ENCODE measurements at places on chromosomes 1 and 21. TPM values are rescaled to one million over a fixed set of nuclear protein-coding genes. Genes with fewer than 3 reads are reported as not detected.

The ESRRG gene
- 0.12 TPM for total RNA-seq

The DMRTA2 gene
- not detected for total RNA-seq

GRCh38 chr1:153260585-153261280 is 1.2 kb downstream of the LORICRIN start:
- H3K27ac ChIP-seq = no peak overlapping the region
- no peaks in the 10 kb centered on the region for H3K36me3 ChIP-seq
- no peak overlapping the region for H3K4me3 ChIP-seq
- H3K4me1 ChIP-seq = no peaks in the 10 kb centered on the region
- H3K27me3 ChIP-seq = peaks cover 18% of the 10 kb centered on the region

DNA sequence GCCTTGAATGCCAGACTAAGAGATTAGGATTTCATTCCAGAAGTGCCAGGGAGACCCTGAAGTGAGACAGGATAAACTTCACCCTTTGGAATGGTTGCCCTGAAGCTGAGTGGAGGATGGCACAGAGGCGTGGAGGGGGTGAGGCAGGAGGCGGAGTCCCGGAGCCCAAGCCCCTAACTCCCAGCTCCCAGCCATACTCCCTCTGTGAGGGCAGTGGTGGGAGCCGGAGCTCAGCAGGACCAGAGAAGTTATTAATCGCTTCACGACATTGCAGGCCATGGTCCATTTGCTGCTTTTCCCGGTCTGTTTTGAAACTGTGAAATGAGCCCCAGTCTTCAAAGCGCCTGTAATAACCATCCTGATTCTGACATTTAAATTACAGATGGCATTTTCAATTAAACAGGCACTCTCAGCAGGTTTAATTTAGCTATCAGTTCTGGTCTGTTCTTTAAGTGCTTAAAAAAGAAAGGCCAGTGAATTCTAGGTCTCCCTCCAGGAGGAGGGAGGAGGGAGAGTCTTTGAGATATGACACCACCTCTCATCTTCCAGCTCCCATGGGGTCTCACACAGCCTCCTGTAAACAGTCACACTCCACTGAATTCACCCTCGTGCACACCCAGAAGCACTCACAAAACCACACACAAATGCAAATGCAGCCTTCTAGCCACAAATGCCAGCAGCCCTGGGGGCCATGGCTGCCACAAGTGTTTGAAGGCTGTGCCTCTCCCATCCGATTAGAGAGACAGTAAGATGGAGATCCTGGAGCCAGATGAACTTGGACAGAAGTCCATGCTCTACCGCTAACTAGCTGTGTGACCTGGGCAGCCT is 19.6 kb downstream of the FBXO2 start:
- no peaks in the 10 kb centered on the region for H3K4me1 ChIP-seq
- no peak overlapping the region for H3K27ac ChIP-seq
- no peak overlapping the region for H3K4me3 ChIP-seq
- no peaks in the 10 kb centered on the region for H3K36me3 ChIP-seq
- DNase-seq = no peak

DNA sequence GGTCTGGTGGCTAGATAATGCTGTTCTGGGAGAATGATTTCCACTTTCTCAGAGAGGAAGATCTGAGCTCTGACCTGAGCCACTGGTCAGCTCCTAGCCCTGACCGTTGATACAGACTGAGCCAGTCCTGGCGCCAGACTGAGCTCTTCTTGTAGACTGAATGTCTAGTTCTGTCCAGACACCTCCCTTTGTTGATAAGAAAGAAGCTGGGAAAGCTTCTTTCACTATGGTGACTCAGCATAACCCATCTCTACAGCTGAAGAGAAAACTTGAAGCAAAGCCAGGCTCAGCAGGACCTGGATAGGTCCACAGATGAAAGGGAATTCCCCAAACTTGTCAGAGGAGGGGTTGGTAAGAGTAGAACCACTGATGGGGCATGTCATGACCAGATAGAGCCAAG is 9.9 kb upstream of the TRABD2B start:
- H3K27ac ChIP-seq = no peak overlapping the region
- no peaks in the 10 kb centered on the region for H3K4me1 ChIP-seq
- DNase-seq = no peak
- no peak overlapping the region for H3K4me3 ChIP-seq
- H3K27me3 ChIP-seq = no peaks in the 10 kb centered on the region
- H3K36me3 ChIP-seq = no peaks in the 10 kb centered on the region

DNA sequence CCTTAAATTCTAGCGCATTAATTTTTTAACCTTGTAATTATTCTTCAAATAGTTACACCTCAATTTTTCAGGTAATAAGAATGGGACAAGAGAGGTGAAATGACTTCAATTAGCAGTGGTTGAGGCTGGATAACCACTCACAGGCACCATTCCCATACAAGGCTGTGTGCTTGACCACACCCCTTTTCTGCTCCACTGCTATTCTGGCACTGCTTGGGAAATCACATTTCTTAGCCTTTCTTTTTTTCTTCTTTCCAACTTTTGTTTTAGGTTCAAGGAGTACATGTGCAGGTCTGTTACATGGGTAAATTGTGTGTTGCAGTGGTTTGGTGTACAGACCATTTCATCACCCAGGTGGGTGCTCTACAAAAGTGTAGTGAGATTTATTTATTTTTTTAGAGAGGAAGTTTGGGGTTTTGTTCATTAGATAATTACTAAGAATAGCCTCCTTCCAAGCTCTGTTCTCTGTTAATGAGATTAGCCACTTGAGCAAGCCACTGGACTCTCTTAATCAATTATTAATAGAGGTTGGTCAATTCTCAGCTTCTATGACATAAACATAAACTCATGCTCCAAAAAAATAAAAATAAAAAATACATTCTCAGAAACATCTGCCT is 14.4 kb downstream of the ILDR2 start:
- no peak for DNase-seq
- no peaks in the 10 kb centered on the region for H3K27me3 ChIP-seq
- H3K4me1 ChIP-seq = no peaks in the 10 kb centered on the region
- no peak overlapping the region for H3K4me3 ChIP-seq

Measured in right lobe of liver (tissue), 6 donors.